ENCODE measurements at places on chromosomes 2 and 18.
A peak's percentile ranks its signal among the peaks of the same experiment; 100 is the strongest.

- no peak for DNase-seq
These were observed 627 bp upstream of the CRACDL start for GRCh38 chr2:98936353-98937351.

- DNase-seq, result peak; percentile 76
These were observed 113.1 kb downstream of the MREG start for GRCh38 chr2:215900203-215900611.

- DNase-seq, result no peak
These were observed 28.7 kb downstream of the KCNIP3 start for GRCh38 chr2:95325590-95326432.

GRCh38 chr2:26853751-26854150 is 5.8 kb downstream of the DPYSL5 start:
- DNase-seq, result no peak

DNA sequence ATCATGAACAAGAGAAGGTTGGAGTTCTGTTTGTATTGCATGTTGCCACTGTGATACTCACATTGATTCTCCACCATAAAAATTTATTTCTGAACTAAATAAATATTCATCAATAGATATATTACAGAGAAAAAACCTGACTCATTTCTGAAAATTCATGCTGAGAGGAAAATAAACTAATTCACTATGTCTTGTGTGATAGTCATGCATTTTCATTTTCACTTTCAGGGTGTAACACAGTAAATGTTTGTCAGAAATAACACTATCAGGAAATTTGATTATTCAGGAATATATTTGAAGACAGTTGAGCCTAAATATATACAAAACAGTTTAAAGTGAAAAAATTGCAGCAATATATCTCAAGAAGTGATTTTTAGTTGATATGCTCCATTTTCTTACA is 335.2 kb downstream of the KCNJ3 start:
- DNase-seq, result no peak

GRCh38 chr18:68484241-68484640 is 230.7 kb downstream of the TMX3 start:
- DNase-seq, result no peak

DNA sequence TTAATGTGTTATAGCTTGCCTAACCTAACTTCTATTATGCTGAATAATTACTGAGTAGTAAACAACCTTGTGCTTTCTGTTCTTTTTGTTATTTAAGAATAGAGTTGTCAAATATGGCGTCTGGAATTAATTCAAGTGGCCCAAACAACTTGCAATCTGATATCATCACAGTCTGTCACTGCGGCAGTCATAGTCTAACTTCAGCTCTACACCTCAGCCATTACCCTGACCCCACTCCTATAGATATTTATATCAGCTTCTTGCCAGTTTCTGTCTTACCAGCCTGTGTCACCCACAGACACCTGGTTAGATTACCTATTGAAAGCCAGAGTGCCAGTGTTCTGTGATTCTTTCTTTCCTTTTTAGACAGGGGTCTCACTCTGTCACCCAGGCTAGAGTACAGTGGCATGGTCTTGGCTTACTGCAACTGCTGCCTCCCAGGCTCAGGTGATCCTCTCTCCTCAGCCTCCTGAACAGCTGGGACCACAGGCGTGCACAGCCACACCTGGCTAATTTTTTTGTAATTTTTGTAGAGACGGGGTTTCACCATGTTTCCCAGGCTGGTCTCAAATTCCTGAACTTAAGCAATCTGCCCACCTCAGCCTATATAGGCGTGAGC is 14.1 kb upstream of the KLHL41 start:
- DNase-seq, result no peak

GRCh38 chr2:192007581-192008228 is 160.8 kb upstream of the CAVIN2 start:
- DNase-seq, result no peak

- no peak for DNase-seq
These were observed 68.5 kb downstream of the MTA3 start for GRCh38 chr2:42636934-42637333.

DNA sequence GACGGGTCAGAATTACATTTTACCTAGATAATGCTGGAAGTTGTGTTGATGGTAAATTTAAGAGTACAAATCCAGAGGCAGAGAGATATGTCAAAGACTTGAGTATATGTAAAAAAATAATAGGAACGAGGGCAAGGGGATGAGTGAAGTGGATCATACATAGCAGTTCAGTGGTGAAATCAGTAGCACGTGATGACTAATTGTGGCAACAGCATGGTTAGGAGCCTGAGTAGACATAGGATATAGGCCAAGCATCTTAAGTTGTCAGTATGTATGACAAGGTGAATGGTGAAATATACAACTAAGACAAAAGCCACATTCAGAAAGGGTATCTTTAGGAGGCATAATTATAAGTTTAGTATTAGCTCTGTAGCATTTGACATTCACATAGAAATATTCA is 826.5 kb upstream of the PIK3C3 start:
- DNase-seq, result no peak

DNA sequence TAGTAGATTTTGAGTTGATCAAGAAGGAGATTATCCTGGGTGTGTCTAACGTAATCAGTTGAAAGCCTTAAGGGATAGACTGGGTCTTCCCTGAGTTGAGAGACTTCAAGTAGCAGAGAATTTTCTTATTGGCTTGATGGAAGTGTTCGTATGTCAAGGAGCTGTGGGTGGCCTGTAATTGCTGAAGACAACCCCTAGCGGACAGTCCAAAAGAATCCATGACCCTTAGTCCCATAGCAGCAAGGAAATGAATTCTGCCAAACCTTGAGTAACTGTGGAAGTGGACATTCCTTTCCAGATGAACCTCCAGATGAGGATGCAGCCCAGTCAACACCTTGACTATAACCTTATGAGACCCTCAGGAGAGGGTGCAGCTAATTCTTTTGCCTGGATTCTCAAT is 786.3 kb downstream of the SOCS6 start:
- DNase-seq, result no peak

DNA sequence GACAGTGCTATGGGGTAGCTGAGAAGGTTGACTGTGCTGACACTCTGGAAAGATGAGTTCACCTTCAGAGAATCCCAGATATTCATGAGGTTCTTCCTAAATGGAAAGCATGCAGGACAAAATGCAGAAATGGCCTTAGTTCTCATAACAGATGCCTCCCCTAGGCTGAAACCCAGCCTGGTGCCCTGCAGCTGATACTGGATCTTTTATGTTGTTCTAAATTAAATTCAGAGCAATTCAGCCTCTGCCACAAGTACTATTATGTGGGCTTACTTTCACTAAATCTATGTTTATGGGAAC is 172.0 kb upstream of the SERPINE2 start:
- no peak for DNase-seq

DNA sequence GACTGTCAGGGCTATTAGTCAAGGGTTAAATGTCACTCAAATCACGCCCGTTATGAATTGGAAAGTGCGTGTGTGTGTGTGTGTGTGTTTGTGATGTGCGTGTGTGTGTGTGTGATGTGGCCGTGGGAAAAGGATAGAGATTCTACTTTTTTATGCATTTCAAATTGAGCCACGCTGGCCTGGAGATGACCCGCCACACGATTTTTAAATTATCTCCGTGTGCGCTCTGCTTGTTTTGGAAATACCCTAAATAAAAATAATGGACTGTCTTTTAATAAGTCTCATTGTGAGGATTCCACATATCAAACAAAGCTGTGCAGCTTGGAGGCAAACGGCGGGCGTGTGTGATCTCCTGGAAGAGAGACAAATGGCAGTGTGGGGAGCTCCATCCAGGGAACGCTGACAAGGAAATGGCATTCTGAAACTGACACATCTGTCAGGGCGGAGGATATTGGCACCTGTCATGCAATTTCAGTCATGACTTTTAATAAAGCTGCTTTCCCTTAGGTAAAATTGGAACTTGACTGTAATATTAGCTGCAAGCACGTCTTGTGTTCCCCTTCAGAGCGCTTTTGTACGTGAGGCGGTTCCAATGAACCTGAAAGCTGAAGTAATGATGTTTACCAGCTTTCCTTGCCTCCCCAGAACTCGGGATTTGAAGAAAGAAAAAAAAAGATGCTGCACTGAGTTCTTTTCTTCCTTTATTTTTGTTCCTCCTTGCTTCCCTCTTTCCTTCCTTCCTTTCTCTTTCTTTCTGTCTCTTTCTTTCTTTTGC is 381.8 kb upstream of the SMIM21 start:
- no peak for DNase-seq

DNA sequence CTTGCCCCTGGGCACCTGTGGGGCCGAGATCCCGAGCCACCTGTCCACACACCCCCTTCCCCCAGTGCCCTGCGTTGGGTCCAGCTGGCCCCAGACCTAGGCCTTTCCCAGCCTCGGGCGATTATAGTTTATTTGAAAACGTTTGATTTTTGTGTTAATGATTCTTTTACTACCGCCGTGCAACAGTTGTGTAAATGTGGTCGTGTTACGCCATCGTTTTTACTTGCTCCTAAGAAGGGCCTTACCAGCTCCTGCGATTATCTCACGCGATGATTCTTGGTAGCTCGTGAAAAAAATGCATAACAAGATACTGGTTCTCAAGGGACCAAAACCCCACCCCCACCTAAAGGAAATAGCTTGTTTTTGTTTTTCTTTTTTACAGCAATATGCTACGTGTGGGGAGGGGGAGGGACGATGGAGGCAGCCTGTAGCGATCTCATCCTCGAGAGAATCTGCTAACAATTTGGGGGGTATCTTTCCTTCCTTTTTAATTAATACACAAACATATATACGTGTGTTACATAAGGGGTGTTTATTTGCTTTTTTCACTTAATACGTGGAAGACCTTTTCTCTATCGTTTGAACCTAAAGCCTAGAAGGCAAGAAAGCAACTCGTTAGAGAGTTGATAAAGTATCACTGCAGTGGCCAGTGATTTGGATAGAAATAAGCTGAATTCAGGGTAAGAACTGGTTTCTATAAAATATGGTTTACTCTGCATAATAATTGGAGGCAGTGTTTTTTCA is 1.0 kb downstream of the ZDBF2 start:
- peak; percentile 33 for DNase-seq

GRCh38 chr2:28662468-28663181 is 89.0 kb upstream of the PPP1CB start:
- no peak for DNase-seq

DNA sequence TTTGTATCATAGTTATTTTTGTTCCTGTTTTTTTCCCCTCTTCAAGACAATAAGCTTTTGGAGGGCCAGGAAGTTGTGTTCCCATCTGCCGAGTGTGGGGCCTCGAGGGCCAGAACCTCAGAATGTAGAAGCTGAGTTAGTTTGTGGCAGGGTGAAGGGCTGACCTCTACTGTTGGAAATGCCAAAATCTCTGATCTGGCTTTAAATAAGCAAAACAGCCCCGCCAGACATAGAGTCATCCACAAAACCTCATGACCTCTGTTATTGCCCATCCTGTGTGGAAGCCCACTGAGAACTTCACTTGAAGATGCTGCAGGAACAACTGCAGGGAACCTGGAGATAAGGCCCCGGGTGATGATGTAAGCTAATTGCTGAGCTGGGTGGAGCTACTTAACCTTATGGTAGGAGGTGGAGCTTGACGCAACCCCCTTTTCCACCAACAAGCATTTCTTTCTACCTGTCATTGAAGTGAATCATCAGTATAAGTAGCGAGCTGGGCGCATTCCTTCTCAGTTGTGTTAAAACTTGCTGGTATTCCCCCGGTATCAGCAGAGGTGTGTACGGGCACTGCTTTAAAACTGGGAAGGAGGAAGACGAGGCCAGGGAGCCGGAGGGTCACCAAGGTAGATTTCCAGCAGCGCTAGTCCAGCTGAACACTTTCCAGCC is 177.2 kb downstream of the NEDD4L start:
- DNase-seq, result no peak
